Aortic smooth muscle cell (primary cell): ENCODE measurements at places on chromosomes 12 and 14. TPM values are rescaled to one million over a fixed set of nuclear protein-coding genes. Genes with fewer than 3 reads are reported as not detected.

The CPNE8 gene
- total RNA-seq = 17.4 and 27.0 TPM in 2 replicates

The CD4 gene
- total RNA-seq = 3.1 and 7.5 TPM in 2 replicates

The DLK1 gene
- not detected in 2 replicates for total RNA-seq

The RSRC2 gene
- total RNA-seq = 49.8 and 58.2 TPM in 2 replicates

The TAS2R7 gene
- total RNA-seq = not detected in 2 replicates

The CSRP2 gene
- total RNA-seq = 3.0 and 11.3 TPM in 2 replicates

The SIX6 gene
- not detected in 2 replicates for total RNA-seq

The NINJ2 gene
- 0.50 and 0.79 TPM in 2 replicates for total RNA-seq

The PZP gene
- under 0.01 TPM in 1 of 2 replicates, not detected in the other for total RNA-seq

The ACOT4 gene
- 0.53 and 0.62 TPM in 2 replicates for total RNA-seq

The TSHR gene
- total RNA-seq = not detected in 2 replicates

The MYO1H gene
- total RNA-seq = not detected in 2 replicates

The CNTN1 gene
- total RNA-seq = 0.66 and 0.99 TPM in 2 replicates

The SRRM4 gene
- total RNA-seq = not detected in 2 replicates

The RNF212B gene
- total RNA-seq = not detected in 2 replicates

The IFNG-AS1 gene
- total RNA-seq = 0.26 and 0.31 TPM in 2 replicates

The OAS2 gene
- total RNA-seq = 11.3 and 12.3 TPM in 2 replicates

The KLHDC2 gene
- total RNA-seq = 109 and 131 TPM in 2 replicates

The KRT75 gene
- total RNA-seq = not detected in 2 replicates

The MIPOL1 gene
- 10.0 and 12.5 TPM in 2 replicates for total RNA-seq

The SELPLG gene
- total RNA-seq = 1.7 and 1.9 TPM in 2 replicates

The LRTM2 gene
- total RNA-seq = not detected in 2 replicates

The NFE2 gene
- total RNA-seq = not detected in 2 replicates

The MYL2 gene
- total RNA-seq = not detected in 2 replicates

The NGB gene
- total RNA-seq = not detected in 2 replicates

The EFS gene
- 6.3 and 10.7 TPM in 2 replicates for total RNA-seq

The ETFRF1 gene
- total RNA-seq = 16.4 and 21.7 TPM in 2 replicates

The IAPP gene
- not detected in 2 replicates for total RNA-seq

The FGD6 gene
- total RNA-seq = 3.8 and 4.4 TPM in 2 replicates

The PALS1 gene
- total RNA-seq = 19.2 and 26.2 TPM in 2 replicates

The KRT1 gene
- total RNA-seq = not detected in 2 replicates

The BDKRB1 gene
- total RNA-seq = 0.53 TPM in 1 of 2 replicates, not detected in the other

The CNIH1 gene
- 81.1 and 109 TPM in 2 replicates for total RNA-seq

The KRT2 gene
- not detected in 2 replicates for total RNA-seq

The MMP17 gene
- total RNA-seq = 3.7 and 4.2 TPM in 2 replicates

The ITGB7 gene
- total RNA-seq = 1.5 and 2.1 TPM in 2 replicates

The GDF3 gene
- total RNA-seq = not detected in 2 replicates

The FAM181A gene
- total RNA-seq = not detected in 2 replicates

The SERPINA10 gene
- total RNA-seq = not detected in 2 replicates

The OR11H7 gene
- total RNA-seq = not detected in 2 replicates

The KRT79 gene
- not detected in 2 replicates for total RNA-seq

The ZFYVE1 gene
- total RNA-seq = 14.7 and 16.0 TPM in 2 replicates

The PLA2G1B gene
- total RNA-seq = 0.25 TPM in 1 of 2 replicates, not detected in the other

The CLEC14A gene
- 2.5 and 4.4 TPM in 2 replicates for total RNA-seq

The MAPKAPK5 gene
- 27.4 and 29.9 TPM in 2 replicates for total RNA-seq

The TTC6 gene
- total RNA-seq = not detected in 2 replicates

The MANSC4 gene
- not detected in 2 replicates for total RNA-seq

The TAS2R9 gene
- 0.19 TPM in 1 of 2 replicates, not detected in the other for total RNA-seq

The PTPRO gene
- 2.0 and 4.2 TPM in 2 replicates for total RNA-seq

The WNT1 gene
- total RNA-seq = not detected in 2 replicates

The TAS2R50 gene
- 1.8 and 4.7 TPM in 2 replicates for total RNA-seq

The FAIM2 gene
- 0.81 and 2.0 TPM in 2 replicates for total RNA-seq

The DEGS2 gene
- under 0.01 TPM in 1 of 2 replicates, not detected in the other for total RNA-seq

The LRIG3 gene
- total RNA-seq = 13.5 and 16.4 TPM in 2 replicates

The LRRC10 gene
- not detected in 2 replicates for total RNA-seq
